ENCODE measurements at places on chromosomes 7 and 10.

DNA sequence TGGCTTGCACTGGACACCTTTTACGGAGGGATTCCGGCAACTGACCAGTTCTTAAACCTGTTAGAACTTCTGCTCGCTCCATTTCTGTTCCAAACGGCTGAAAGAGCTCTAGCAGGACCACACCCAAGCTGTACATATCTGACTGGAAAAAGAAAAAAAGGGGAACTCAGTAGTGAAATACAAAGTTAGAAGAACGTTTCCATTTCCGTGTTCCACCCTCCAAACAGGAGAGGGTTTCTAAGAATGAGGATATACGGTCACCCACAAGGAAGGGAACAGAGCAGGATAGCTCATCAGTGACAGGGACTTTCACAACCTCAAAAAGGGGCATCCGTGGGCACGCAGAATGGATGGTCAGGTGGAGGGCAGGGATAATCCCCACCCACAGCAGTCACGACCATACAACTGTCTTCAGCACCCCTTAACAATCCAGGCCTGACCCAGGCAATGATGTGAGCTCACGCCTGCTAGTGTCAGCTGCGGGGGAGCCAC is 4.3 kb upstream of the ANKRD61 start:
- no peak for DNase-seq

GRCh38 chr10:128314686-128315085 is 188.5 kb upstream of the MKI67 start:
- DNase-seq, result no peak

- peak; percentile 85 for DNase-seq
These were observed 29.8 kb downstream of the PLAU start for GRCh38 chr10:73940634-73941221.

DNA sequence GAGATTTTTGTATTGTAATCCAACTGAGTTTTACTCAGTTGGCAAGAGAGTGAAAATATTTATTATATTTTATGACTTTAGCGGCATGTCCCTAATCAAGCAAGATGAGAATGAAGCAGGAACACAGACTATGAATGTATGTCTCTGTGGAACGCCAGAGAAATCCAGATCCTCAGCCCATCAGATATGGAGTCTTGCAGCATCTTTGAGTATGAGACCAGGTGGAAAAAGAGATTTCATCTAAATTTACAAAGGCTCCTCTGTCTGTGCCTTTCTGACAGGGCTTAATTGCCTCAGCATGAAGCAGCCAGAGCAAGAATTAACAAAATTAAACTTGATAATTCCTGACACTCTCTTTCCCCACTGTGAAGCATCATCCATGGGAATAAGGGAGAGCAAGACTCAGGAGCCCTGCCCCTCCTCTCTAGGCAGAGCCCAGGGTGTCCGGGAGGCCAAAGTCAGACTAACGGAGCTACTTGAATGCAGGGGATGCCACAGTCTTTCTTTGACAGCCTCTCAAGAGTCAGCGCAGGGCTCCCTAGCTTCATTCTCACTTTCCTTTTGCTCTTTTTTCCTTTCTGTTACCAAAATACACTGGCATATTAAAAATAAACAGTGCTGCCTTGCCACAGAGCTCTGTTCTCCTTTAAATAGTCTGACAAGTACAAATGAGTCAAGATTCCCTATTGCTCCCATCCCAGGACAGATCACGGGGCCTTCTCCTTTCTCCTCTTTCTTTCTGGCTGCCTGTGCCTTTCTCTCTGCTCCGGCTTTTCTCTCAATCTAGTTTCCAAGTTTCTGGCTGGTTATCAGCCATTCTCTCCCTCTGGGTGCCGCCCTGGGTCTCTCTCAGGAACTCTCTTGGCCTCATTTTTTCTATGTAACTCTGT is 132.2 kb upstream of the INHBA start:
- DNase-seq, result no peak

DNA sequence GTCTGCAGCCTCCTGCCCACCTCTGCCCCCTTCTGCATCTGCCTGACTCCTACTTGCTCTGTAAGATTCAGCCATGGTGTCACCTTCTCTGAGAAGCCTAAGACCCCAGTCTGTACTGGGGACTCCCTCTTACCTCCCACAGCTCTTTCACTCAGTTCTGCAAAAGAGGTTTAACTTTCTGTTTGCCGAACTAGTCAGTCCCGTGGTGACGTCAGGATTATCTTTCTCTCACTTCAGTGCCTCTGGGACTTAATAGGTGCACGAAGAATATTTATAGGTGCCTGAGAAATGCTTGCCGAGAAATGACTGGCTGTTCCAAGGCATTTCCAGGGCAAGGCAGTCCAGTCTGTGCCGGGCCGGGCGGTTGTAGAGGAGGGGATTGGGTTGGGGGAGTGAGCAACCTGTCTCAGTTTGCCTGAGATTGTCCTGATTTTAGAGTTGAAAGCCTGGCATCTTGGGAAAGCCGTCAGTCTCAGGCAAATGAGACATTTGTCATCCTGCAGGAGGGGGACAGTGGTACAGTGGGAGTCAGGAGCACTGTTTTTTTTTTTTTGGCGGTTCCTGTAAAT is 227.5 kb upstream of the NPVF start:
- DNase-seq, result no peak

DNA sequence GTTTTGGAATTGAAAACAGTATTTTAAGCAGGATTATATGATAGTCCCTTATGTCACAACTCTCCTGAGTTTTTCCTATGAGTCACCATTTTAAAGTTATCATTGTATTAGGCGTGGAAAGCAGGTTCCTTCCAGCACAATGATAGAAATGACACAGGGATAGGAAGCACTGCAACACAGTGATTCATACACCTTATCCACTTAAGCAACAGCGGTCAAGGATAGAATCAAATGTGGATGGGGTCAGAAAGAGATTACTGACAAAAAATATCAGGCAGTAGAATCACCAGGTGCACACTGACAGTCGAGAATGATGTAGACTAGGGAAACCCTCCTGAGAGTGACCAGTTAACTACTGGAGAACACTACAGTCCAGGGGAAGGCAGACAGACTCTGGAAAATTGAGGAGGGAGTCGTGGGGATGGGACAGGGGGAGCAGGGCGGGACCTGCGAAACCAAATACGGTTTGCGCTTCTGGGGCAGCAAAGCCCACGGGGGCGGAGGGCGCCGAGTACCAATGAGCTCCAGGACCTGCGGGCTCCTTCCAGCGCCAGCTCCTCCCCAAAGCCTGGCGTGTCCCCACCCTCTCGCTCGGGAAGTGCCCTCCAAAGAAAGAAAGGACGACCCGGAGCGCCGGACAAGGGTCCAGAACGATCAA is 479 bp downstream of the PNPLA8 start:
- no peak for DNase-seq

DNA sequence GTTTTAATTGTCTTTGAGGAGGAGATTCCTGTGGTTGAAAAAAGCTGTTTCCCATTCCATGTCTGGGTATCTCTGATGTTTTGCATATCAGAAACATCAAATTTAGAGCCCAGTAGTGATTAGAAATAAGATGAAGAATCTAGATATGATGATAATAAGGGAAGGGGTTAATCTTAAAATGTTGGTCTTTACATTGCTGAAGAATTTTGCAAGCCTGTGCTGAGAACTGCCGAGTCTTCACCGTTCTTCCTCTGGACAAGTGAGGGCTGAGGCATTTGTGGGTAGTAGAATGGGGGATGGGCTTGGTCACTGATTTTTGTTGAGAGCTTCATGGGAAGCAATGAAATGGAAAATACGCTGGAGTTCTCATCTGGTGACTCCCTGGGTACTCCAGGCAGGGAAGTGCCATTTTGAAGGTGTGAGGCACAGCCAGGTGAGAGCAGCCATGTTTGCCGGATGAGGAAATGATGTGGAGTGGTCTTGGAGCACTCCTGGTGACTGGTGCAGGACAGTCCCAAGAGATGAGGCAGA is 10.2 kb downstream of the TCF7L2 start:
- DNase-seq, result no peak

- no peak for DNase-seq
These were observed 1188.5 kb upstream of the PHF14 start for GRCh38 chr7:9785211-9785610.

DNA sequence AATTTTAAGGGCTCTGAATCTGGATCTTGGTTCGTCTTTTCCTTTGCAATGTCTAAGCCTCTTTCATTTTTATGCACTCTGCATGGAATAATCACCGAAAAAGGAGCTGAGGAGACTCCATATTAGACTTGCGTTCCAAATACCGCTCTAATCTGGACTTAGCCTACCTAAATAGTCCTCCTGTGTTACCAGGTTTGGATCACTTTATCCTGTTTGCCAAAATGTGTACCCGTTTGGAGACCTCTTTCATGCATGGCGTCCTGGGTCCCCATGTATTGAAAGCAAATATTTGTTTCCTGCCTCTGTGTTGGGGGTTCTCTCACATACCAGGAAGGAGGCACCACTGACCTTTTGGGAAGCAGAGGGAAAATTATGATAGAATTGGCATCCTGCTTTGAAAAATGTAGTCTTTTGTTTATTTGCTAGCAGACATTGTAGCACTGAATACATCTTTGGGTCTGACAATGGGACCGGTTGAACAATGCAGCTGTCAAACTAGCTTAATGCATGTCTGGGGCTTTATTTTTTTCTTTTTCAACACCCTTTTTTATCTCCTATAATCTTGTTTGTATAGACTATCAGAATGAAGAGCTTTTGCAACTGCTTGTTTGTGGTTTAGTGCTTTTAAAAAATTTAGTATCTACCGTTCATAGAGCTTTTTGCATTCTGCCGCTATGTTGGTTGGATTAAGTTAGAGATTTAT is 11.8 kb upstream of the CELF2 start:
- DNase-seq, result no peak

- DNase-seq, result no peak
These were observed 36.6 kb downstream of the BRAF start for GRCh38 chr7:140888087-140888486.

GRCh38 chr7:958221-959200 is 4.0 kb upstream of the ADAP1 start:
- no peak for DNase-seq

GRCh38 chr10:17088118-17088806 is 41.3 kb downstream of the CUBN start:
- no peak for DNase-seq

DNA sequence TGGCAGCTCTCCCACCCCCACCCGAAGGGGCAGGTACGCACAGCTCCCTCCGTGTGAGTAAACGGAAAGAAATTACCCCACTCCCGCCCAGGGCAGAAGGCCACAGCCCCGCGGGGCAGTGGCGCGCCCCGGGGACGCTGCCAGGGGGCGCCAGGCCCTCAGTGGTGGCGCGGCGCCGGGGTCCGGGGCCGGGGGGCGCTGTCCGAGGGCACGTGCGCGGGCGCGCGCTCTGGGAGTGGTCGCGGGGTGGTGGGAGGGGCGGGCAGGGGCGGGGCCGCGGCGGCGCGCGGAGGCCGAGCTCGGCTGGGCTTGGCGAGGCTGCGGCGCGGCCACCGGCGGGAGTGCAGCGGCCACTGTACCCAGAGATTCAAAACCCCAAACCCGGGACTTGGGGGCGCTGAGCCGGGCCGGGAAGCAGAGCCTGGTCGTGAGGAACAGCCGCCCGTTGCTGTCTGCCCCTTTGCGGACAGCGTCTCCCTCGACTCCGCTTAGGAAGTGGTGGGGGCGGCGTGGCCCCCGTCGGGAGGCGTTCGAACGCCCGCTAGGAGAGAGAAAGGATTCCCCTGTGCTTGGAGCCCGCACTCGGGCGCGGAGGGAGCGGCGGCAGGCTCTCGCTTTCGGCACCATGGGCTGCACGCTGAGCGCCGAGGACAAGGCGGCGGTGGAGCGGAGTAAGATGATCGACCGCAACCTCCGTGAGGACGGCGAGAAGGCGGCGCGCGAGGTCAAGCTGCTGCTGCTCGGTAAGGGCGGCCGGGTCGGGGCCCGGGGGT is at the start of gene GNAI1:
TSS of gene GNAI1 (plus strand) at position 296 of the 773 bp plus-strand sequence. CDS start at position 626, 330 bp downstream.
- DNase-seq, result no peak

DNA sequence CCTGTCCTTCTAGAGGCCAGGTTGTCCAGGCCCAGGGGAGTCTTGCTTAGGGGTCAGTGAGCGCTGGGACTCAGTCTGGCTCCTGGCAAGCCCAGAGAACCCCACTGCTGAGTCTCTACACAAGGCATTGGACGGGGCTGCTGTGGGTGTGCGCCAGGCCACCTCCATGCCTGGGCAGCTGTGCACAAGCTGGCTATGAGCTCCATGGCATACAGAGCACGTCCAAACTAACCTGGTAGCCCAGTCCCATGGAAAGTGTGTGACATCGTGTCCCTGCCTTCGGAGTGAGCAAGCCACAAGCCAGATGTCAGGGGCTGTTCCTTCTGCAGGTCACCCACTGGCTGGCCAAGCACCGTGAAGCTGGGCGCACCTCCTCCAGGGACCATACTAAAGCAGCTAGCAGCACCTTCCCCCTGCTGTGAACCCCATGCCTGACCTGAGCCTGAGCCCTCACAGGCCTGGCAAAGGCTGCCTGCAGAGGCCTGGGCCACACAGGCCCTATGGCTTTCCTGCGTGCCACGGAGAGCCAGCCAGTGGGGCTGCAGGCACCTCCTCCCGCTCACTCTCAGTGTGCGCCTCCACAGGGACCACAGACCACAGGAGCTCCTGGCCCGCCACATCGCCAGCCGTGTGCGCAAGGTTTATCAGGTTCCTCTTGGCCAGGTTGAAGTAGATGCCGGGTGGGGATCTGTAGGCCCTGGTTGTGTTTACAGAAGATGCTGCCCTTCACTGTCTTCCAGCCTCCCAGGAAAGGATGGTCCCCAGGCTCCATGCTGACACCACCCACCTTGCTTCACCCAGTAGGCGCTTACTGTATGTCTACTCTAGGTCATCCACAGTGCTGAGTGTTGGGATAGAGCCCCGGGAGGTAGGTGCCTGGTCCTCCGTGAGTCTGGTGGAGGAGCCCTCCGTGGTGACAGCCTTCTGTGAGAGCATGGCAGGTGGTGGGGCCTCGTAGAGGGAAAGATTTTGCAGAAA is 219.7 kb downstream of the EBF3 start:
- no peak for DNase-seq

- DNase-seq, result no peak
These were observed 59.6 kb downstream of the PKD1L1 start for GRCh38 chr7:47888371-47889265.

DNA sequence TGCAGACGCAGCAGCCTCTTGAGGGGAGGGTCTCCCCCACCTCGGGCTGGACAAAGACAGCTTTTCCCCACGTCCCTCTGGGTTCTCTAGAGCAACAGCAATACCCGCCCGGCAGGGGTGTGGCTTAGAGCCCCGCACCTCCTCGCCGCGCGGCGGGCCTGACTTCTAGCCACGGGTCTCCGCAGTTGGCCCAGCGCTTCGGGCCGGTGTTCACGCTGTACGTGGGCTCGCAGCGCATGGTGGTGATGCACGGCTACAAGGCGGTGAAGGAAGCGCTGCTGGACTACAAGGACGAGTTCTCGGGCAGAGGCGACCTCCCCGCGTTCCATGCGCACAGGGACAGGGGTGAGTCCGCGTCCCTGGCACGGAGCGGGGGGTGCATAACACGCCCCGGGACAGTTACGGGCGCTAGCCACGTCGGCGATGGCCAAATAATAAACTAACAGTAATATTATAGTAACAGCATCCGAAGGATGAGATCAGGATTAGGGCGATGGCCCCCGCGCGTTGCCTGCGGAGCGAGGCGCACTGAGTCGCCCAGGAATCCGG is 1.2 kb downstream of the CYP2E1 start:
- no peak for DNase-seq
